ENCODE measurements at places on chromosomes 11 and 22.

DNA sequence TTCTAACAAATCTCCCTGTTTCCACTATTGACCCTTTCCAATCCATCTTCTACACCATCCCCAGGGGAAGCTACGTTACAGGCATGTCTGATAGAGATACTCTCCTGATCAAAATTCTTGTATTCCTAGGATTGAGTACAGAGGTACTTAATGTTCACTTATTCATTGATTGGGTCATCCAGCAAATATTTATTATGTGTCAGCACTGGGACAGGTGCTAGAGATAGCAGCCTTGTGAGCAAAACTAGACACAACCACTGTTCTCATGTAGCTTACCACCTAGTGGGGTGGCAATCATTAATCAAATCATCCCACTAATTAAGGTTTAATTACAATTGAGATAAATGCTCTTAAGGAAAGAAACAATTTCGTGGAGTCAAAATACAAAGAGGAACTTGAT, 9.4 kb upstream of the RTCB start:
- no peak for DNase-seq

GRCh38 chr11:119065369-119065768, 2.2 kb upstream of the VPS11 start:
- peak; percentile 28 for DNase-seq

DNA sequence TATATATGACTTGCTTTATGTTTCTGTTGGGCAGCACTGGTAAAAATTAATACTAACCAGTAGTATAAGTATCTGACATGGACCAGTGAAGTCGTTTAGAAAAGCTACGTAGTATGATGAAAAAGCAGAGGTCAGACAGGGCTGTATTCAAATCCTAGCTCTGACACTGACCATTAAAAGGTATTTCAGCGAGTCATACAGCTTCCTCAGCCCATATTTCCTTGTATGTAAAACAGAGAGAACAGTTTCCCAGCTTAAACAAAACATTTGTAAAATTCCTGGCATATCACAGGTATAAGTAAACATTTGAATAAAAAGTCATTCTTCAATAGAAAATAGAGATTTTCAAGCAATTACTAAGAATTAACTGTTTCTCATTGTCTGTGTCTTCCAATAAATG, 4.2 kb downstream of the NOX4 start:
- no peak for DNase-seq

DNA sequence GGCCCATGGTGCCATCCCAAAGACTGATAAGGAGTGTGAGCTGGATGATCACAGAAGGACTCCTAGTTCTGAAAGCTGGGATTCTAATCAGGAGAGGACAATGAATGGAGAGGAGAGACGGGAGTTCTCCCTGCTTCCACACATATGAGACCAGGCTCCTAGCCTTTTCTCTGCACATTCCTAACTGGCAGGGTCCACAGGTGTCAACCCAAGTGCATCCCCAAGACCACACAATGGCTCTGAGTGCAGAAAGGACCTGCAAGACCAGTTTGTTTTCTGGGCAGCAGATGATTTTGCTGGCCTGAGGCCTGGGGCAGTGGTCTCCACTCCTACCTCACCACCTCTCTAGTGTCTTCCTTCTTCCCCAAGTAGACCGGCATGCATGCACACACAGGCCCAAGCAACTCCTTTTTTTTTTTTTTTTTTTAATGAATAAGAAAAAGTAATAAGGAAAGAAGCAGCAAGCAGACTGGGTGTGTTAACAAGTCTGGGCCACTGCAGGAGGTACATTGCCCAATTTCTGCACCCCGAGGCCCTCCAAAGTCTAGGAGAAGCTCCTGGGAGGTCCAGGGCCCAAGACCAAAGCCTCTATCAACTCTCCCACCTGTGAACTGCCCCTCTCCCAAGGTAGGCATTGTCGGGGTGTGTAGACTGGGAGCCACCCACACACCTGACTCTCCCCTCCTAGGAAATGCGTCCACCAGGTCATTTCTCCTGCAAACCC, 1.2 kb upstream of the TSKU start:
- DNase-seq = no peak

- no peak for DNase-seq
Measured at GRCh38 chr11:29578806-29579205, 438.0 kb downstream of the KCNA4 start.

GRCh38 chr11:15638386-15638787, 523.7 kb downstream of the INSC start:
- DNase-seq = no peak

DNA sequence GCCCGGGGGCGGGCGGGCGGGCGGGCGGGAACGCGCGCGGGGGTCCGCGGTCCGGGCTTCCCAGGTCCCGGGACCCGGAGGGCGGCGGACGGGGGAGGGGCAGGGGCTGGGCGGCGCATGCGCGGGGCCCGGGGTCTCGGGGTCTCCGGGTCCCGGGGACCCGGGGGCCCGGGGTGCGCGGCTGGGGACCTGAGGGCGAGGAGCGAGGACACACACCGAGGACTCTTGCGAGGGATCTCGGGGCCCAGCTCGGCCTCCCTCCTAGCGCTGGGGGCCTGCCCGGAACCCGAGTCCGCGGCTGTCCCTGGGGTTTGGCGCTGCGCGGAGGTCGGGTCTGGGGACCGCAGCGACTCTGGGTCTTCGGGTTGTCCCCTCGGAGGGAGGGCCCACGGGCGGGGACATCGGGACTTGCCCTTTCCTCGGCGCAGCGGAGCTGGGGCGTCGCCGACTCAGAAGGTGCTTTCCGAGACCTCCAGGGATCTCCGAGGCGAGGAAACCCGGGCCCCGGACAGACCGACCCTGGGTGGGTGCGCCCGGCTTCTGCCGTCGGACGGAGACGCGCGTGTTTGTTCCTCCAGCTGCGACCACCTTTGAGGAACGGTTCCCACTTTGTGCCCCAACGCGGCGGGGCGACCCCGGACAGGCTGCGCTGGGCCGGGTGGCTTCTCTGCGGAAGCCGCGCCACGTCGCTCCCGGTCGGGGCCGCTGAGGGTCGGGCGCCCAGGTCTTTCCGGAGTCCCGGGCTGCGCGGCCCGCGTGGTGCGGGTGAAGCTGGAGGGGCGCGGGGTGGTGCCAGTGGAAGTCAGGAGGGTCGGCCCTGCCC, 540 bp downstream of the PPARA start:
- peak; percentile 8 for DNase-seq

DNA sequence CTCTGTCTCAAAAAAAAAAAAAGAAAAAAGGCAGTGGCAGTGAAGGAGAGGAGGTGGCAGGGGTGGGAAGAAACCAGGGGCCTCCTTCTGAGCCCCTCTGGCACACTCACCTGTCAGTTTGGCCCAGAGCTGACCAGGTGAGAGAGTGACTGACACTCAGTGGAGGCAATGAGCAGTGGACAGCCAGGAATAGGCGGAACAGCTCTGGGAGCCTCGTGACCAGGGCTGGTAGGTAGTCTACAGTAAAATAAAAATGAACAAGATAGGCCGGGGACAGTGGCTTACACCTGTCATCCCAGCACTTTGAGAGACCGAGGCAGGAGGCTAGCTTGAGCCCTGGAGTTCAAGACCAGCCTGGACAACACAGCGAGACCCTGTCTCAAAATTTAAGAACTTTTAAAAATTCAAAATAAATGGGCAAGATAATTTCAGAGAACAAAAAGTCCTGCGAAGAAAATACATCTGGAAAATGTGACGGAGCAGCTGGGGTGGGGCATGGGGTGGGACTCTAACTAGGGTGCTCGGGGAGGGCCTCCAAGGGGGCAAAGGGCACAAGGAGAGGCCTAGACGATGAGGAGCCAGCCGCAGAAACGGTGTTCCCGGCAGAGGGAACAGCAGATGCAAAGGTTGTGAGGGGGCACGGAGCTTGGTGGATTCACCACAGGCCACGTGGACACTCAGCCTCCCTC, 3.8 kb upstream of the PDXP start:
- no peak for DNase-seq

GRCh38 chr11:61112575-61112974, 10.3 kb downstream of the CD5 start:
- DNase-seq = no peak

DNA sequence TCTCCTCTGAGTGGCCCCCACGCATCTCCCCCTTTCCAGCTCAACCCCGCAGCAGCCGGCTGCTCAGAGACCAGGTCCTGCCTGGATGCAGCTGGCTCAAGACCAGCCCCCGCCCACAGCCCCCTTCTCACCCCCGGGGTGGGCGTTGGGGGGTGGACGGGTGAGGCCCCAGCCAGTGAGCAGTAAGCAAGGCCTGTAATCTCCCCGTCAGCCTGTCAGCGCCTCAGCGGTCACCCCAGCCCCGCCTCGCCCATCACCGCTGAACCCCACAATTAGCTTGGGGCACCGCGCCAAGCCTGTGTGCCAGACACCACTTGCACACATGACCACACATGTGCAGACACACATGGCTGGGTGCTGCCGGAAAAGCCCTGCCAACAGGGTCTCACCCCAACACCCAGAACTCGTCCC, 5.9 kb downstream of the PLXNB2 start:
- DNase-seq = peak; percentile 62

DNA sequence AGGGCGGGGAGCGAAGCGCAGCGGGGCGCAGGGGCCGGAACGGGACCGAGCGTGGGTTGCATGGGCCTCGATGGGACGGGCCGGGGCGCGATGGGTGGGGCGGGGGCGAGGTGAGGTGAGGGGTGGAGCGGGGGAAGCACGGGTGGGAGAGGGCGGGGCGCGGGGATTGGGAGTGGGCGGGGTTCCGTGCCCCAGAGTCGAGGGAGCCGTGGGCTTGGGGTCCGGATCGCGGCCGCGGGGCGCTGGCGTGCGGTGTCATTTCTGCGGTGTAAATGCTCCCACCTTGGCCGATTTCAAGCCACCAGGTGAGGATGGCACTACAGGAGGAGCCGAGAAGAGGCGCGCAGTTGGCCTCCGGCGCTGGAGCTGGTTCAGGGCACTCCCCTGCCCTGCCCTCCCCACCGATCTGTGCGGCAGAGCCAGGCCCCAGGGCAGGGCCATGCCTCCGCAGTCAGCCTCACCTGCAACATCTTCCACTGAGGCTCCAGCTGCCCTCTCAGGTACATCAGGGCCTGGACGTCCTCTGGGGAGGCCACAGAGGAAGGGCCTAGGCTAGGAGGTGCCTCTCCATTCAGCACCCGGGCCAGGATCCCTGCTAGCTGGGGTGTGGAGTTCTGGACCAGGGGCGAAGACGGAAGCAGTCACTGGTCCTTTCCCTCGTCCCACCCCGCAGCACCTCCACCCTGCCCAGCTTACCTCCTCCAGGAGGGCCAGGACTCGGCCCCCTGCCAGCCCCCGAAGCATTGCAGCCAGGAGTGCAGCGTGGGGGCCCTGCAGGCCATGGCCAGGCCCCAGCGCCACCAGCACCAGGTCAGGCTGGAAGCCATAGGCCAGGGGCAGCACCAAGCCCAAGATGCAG, 620 bp upstream of the TUBGCP6 start:
- DNase-seq = no peak

GRCh38 chr11:96753997-96754396, 364.2 kb downstream of the JRKL start:
- no peak for DNase-seq

GRCh38 chr11:19378814-19379213, 138.1 kb upstream of the E2F8 start:
- DNase-seq = no peak

GRCh38 chr11:12017243-12017678, 8.8 kb upstream of the DKK3 start:
- no peak for DNase-seq

GRCh38 chr11:63970902-63971301, 3.5 kb upstream of the COX8A start:
- DNase-seq = no peak

DNA sequence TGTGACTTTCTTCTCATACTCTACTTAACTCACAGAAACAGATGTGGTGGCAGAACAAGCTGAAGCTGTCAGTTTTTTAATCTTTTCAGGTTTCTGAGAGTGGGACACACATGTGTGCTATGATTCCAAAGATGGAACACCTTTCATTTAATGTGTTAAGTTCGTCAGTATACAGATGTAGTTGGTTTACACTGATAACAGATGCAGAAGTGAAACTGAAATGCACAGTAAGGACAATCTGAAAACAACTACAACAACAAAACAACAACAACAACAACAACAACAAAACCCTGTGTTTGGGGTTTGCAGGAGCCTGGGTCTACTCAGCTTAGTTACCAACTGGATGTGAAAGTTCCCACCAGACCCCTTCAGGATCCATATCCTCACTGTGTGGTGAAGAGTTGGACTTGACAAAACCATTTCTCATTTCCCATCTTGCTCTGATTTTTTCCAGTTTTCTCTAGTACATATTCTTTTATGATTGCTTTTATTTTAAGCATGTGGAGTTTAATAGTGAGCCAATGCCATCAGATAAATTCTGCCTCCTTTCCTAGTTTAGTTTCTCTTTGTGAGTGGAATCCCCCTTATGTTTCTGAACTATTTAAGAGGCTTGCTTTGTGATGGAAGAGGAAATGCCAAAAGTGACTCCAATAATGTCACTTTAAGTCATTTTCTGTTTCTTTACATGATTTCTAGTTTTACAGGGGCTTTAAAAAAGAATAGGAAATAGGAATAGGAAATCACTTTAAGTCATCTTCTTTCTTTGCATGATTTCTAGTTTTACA, 47.8 kb downstream of the ARHGAP42 start:
- no peak for DNase-seq

GRCh38 chr22:32684822-32685187, 116.7 kb upstream of the TIMP3 start:
- DNase-seq = no peak

DNA sequence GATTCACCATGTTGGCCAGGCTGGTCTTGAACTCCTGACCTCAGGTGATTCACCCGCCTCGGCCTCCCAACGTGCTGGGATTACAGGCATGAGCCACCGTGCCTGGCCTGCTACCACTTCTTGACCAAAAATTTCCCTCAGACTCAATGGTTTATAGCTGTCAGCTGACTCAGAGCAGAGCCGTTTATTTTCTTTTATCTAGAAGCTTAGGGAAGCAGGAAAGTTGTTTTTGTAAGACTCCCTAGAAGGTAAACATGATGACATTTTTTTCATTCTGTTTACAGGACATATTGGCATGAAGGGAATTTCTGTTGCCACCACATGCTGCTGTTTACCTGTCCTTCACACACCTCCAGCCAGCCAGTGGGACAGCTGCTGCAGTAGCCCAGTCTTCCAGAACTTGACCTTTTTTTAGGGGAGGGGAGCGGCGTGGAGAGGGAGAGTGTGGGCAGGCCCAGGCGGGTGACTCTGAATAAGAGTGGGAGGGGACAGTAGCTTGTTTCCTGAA, 56.1 kb upstream of the PTPRJ start:
- DNase-seq = no peak

GRCh38 chr22:25027043-25027906, 74.8 kb downstream of the KIAA1671 start:
- DNase-seq = no peak

GRCh38 chr22:22880645-22881044, 7.0 kb upstream of the IGLL5 start:
- no peak for DNase-seq

GRCh38 chr22:49934160-49934890, 15.9 kb downstream of the CRELD2 start:
- no peak for DNase-seq

- DNase-seq = no peak
Measured at GRCh38 chr11:20627026-20627425, 27.6 kb downstream of the SLC6A5 start.

DNA sequence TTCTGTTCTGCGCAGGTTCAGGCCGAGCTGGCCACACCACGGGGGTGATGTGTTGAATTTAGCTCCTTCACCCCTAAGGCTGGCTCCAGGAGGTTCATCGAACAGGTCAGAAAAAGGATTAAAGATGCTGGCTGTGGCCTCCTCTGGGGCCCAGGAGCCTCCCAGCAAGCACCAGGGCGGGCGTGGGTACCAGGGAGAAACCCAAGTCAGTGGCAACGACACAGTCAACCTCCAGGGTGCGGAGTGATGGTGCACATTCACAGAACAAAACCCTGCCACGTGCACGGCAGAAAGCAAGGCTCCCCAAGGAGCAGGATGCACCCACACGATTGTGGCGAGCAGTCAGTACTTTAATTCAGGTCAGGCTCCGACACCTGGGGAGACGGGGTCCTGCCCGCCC, 10.8 kb downstream of the C11orf24 start:
- DNase-seq = no peak

GRCh38 chr11:1333860-1334259, 24.4 kb upstream of the TOLLIP start:
- DNase-seq = no peak
